ENCODE measurements at places on chromosomes 1 and 21.

DNA sequence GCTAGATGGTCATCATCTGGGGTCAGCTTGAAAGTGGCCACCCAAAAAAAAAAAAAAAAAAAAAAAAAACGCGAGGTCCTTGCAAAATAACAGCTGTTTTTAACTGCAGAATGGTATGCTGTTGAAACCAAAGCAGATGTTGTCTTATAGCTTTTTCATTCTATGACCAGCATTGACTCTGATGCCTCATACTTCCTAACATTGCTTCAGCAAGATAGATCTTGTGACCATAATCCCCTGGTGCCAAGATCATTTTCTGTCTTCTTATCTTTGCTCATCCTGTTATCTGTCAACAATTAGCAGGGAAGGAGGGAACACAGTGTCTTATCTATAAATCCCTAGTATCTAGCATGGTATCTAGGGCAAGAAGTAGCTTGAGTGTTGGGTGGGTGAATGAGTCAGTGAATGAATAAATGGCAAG, 181.5 kb downstream of the PLPP3 start:
- DNase-seq: no peak

DNA sequence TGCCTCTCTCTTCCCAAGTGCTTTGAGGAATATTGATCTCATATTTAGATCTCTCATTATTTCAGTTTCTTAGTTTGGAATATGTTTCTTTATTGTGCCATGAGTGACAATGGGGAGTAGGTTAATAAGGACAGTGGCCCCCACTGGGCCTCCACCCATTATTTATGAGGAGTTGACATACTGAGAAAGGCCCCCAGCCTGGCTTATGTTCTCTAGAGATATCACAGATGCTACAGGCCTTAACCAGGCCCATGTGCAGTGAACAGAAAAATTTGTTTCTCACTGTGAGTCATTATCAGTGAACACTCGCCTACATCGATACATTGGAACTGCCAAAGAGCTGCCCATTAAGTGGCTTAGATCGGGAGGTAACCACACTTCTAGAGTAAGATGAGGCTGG, 35.7 kb upstream of the SYT6 start:
- no peak for DNase-seq

DNA sequence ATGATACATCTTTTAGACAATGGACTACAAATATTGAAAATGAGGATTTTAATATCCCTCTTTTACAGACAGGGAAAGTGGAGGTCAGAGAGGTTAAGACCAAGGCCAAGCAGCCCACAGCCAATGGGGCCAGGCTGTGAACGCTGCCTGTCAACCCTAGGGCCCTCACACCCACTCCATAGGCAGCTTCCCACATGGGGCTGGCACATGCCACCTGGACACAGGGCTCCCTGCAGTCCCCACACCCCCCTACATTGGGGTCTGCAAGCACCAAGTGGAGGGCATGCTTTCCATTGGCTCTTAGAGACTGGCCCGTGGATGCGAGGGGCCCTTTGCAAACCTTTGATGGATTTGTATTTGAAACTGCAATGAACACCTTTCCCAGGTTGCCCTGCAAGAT, 348.5 kb upstream of the VAMP3 start:
- no peak for DNase-seq

DNA sequence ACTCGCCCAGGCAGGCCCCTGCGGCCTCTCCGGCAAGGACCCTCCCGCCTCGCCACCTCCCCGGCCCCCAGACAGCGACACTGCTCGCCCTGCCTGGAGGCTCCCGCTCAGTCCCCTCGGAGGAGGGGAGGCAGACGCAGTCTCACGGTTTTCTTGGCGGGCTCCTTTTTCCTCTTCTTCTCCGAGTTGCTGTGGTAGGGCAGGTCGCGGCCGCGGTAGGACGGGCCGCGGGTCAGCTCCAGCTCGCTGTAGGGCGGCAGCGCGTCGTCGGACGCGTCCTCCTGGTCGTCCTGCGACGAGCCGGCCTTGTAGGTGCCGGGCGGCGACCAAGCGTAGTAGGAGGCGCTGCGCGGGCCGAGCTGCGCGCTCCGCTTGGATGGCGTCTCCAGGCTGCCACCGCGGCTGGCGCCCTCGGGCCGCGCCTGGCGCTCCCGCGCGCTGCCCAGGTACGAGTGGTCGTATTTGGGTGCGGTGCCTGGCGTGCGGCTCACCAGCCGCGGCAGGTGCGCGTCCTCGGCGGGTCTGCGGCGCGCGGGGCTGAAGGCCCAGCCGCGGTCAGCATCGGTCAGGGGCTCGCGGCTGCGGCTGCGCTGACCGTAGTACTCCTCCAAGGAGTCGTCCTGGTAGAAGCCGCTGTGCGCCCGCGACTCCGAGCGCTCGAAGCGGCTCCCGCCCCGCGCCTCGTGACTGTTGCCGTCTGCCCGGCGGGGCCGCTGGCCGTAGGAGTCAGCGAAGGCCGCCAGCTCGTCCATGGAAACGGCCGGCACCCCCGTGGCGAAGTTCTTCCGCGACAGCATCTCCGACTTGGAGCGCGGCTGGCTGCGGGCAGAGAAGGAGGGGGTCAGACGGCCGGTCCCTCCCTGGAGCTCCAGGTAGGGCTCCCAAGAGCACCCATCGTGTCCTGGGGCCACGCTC, 44.8 kb upstream of the TADA1 start:
- DNase-seq: no peak

- DNase-seq: no peak
Measured at GRCh38 chr1:229769809-229770208, 143.8 kb downstream of the URB2 start.

GRCh38 chr1:96116731-96117130, 604.9 kb upstream of the PTBP2 start:
- no peak for DNase-seq

DNA sequence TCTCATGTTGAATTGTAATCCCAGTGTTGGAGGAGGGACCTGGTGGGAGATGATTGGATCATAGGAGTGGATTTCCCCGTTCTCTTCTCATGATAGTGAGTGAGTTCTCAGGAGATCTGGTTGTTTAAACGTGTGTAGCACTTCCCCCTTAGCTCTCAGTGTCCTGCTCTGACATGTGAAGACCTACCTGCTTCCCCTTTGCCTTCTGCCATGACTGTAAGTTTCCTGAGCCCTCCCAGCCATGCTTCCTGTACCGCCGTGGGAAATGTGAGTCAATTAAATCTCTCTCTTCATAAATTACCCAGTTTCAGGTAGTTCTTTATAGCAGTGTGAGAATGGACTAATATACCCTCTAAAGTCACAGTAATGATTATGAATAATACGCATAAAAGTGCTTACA, 248.4 kb upstream of the LRRC7 start:
- no peak for DNase-seq

GRCh38 chr1:17281775-17282181, 26.2 kb upstream of the PADI4 start:
- no peak for DNase-seq

- no peak for DNase-seq
Measured at GRCh38 chr1:201282216-201282615, 1.1 kb upstream of the PKP1 start.

DNA sequence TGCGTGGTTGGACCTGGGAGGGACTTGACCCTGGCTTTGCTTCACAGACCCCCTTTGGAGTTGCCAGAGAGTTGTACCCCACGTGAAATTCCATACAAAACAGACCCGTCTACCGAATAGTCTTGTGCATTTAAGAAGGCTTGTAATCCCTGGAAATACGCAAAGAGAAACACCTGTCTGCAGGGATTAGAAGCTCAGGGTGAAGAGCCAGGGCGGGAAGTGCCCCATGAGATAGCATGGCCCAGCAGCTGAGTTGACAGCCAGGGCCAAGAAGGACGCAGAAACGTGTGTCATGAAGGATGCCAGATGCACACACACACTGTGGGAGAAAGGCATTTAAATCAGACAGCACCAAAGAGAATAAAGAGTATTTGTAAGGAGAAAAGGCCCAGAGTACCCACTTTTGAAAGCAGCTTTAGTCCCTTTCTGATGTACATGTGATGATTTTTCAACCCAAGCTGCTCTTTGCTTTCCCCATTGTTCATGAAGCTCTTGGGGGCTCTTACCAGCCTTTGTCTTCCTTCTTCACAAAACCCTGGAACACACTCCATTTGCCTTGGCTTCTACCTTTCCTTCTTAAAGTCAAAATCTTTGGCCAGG, 46.6 kb downstream of the PCP4 start:
- DNase-seq: no peak

- peak; percentile 39 for DNase-seq
Measured at GRCh38 chr21:33901412-33902288, 14.0 kb downstream of the ATP5PO start.

GRCh38 chr21:33780631-33781030, 135.0 kb downstream of the ATP5PO start:
- DNase-seq: no peak

DNA sequence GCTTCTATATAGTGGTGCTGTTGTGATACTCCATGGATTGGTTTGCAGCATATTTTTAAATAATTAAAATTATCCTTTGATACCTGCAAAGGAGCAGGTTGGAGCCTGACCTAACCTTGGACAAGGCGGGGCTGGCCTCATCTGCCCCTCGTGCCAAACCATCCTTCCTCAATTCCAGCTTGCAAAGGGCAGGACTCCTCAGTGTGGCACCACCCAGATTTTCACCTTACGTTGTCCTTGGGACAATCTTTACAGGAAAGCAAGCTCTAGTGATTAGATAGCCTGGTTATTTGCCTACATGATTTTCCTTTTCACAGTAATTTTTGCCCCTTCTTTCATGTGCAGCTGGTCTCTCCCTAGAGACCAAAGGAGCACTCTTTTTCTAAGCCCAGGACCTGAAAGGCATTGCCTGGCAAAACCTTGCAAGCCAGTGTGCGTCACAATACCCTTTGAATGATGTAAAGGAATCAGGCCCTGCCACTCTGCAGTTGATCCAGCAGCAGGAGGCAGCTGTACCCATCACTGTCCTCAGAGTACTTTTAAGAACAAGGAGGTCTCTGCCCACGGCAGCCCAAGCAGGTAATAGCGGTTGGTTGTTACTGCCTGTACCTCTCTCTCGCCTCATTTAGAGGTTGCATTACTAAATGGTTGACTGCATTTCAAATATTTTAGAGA, 99.4 kb downstream of the ADSS2 start:
- no peak for DNase-seq

Data from dermis microvascular lymphatic vessel endothelial cell (primary cell).